ENCODE measurements at places on chromosomes 1 and 21.

DNA sequence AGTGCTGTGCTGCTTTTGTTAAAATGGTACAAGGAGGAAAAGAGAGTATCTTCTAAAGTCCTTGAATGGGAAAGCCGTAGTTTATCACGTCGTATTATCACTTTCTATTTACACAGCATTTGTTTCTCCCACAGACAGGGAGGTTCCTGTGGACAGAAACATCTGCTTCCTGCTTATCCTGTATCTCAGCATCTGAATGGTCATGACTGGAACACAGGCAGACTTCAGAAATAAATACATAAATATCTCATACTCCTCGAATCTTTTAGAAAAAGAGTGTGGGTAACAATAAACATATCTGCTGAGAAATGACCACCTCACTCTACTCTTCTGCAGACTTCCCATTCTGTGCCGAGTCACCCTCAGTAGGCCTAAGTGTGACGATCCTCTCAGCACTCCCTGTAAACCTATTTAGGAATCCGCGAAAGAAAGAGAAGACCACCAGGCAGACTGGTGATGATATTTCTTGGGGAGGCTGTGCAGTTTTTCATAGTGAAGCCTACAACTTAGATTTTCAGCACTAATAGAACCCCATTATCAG is 393.5 kb downstream of the SMYD3 start:
- no peak for DNase-seq

GRCh38 chr1:66745451-66745850 is 6.8 kb upstream of the DYNLT5 start:
- no peak for DNase-seq

GRCh38 chr1:119537966-119538365 is 31.0 kb downstream of the HSD3B1 start:
- DNase-seq: no peak

GRCh38 chr1:119488216-119488615 is 18.8 kb upstream of the HSD3B1 start:
- no peak for DNase-seq

DNA sequence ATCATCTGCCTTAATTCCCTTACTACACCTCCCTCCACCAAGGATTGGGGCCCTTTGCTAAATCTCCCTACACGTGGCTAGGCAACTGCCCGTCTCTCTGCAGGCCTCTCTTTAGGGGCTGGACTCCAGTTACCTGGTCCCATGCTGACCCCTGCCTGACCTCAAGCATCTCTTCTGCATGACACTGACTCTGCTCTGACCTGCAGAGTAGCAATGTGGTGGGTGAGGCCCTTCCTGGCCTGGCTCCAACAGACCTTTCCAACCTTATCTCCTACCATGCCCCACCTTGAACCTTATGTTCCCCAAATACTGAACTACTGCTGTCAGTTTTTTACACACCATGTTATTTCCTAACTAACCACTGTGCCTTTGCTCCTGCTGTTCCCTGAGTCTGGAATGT is 45.9 kb upstream of the EPS15 start:
- DNase-seq: no peak

DNA sequence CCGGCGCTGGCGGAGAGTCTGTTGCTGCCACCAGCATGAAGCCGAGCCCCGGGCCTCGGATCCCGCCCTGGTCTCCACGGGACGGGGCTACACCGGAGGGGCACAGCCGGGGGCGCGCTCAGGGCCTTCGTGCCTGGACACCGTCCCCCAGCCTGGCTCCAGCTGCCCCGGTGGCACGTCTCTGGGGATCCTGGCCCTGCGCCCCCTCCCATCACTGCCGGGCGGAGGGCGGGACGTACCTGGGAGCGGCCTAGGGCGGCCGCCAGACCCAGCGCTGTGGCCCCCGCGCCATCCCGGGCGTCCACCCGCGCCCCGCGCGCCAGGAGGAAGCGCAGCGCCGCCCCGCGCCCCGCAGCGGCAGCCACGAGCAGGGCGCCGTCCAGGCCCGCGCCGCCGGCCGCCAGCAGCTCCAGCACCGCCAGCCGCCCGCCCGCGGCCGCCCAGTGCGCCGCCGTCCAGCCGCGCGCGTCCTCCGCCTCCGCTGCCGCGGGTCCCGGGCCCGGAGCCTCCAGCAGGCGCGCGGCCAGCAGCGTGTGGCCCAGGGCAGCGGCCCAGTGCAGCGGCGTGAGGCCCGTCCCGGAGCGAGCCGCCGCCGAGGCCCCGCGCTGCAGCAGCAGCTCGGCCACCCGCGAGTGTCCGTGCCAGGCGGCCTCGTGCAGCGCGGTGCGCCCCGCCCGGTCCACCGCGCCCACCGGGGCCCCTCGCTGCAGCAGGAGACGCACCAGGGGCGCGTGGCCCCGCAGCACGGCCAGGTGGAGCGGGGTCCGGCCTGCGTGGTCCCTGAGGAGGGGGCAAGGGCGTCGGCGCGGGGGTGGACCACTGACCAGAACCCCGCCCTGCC is 1.0 kb downstream of the ANKRD65 start:
- no peak for DNase-seq

DNA sequence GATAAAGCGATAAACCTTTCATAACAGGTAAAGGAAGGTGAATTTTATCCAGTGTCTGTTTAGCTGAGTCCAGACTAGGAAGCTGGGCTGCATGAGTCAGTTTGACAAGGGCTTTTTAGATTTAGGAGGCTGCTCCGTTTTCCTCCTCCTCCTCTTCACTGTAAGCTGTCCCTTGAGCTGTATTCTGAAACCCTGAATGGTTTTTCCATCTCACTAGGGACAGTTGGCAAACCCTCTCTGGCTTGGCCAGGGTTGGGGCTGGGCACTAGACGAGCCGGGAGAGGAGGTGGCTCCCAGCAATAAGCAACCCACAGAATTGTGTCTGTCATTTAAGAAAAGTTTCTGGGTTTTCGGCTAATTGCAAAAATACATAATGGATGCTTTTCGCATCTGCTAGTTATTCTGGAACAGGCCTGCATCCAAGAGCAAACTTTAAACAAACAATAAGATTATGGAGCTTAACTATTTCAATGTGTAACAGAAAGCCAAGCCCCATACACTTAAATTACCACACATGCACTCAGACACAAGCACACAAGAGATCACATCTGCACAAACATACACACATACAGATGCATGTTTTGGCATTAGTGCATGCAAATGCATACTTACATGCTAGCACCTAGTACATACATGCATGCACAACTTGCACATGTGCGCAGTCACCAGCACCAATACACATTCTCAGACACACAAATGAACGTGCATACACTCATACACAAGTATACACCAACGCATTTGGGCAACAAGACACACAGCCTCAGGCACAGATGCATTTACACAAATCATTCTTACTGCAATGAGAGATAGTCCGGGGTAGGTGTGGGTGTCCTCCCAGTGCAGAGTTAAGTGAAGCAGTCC is 27.8 kb upstream of the FOXE3 start:
- DNase-seq: no peak

DNA sequence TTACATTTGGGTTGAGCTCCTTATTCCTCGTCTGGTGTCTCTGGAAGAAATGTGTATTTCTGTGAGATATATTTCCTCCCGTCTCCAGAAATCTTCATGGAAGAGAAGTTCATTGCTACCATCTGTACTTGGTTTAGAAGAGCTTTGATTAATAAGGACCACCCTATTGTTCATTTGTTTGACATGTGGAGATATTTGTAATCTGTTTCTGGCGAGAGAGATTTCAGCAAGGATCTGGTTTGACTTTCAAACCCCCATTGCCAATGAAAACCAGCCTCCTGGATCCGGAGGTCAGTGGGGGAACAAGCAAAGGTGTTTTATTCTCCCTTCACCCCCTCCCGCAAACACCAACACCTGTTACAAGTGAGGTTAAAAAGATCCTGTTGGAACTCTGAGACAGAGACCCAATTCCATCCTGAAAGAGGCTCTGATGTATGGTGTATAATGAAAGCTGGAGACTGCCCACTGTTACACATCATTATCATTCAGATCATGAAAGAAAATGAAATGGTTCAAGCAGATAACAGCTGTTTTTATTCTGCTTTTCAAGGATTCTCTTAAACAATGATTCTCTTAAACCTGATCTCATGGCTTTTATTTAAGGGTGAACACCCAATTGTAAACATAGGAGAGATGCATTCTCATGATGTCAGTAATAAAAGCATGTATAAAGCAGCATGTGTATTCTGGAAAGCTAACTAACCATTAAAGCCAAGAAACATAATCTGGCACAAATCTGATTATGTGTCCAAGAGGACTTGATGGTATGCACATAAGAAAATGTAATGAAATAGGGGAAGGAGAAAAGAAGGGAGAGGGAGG is 393.5 kb upstream of the ADGRL2 start:
- no peak for DNase-seq

GRCh38 chr1:15425958-15426357 is 12.3 kb upstream of the CTRC start:
- DNase-seq: no peak

DNA sequence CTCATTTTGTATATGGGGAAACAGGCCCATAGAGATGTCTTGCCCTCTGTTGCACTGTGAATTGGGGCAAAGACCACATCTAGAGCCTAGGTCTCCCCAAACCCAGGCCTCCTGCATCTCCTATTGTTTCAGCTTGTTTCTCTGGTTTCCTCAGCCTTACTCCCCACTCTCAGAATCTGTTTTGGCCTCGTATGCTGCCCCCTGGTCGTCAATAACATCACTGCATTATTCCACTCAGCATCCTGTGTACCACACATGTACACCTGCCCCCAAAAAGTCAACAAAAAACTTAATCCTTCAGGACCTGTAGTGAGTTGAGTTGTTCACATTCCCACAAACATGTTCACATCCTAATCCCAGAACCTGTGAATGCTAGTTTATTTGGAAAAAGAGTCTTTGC is 184.8 kb downstream of the BRINP2 start:
- DNase-seq: no peak

GRCh38 chr21:34827445-34828235 is 158.8 kb downstream of the CLIC6 start:
- no peak for DNase-seq

- no peak for DNase-seq
These were observed 16.6 kb upstream of the EYA3 start for GRCh38 chr1:28104866-28105467.

DNA sequence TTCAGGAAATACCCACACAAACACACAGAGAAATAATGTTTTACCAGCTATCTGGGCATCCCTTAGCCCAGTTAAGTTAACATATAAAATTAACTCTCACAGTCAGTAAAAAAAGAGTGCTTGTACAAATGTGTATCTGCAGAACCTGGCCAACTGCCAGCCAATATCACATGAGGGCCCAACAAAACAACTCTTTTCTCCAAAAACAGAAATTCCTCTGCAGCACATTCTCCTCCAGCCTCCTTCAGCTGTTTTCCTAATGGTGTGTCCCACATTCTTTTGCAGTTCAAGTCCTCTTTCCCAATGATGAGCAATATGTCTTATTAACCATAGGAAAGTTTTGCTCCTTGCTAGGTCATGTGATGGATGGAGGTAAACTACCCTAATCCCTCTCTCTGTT is 75.5 kb downstream of the LRRC7 start:
- DNase-seq: no peak
